ENCODE measurements at places on chromosomes 4 and X.

- DNase-seq: no peak
Observed at GRCh38 chr4:15890246-15890829, 48.2 kb downstream of the FGFBP1 start.

DNA sequence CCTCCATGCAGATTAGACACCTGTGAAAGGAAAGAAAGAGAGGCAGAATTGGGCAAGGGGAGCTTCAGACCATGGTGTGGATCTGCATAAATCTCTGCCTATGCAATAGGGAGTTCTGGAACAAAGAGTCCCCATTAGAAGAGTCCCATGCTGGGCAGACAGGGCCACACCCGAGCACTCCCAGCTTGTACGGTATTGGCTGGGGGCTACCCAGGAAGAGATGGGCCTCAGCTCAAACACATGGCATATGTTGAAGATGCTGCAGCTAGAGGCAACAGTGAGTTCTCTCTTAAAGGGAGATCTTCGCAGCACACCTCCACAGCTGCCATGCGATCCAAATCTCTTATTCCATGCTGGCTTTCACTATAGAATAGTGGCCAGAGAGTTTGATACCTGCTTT is 24.7 kb downstream of the CCNG2 start:
- no peak for DNase-seq

- no peak for DNase-seq
Observed at GRCh38 chrX:100911731-100912130, 17.0 kb downstream of the XKRX start.

DNA sequence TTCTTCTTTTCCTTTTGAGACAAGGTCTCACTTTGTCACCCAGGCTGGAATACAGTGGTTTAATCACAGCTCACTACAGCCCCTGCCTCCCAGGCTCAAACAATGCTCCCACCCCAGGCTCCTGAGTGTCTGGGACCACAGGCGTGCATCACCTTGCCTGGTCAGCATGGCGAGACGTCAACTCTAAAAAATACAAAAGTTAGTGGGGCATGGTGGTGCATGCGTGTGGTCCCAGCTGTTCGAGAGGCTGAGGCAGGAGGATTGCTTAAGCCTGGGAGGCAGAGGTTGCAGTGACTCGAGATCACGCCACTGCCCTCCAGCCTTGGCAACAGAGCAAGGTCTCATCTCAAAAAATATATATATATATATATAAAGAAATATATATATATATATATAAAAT is 242.4 kb downstream of the SHOX start:
- no peak for DNase-seq

- DNase-seq: no peak
Observed at GRCh38 chr4:86055898-86056297, 304.0 kb downstream of the MAPK10 start.

Measured in activated naive CD4-positive, alpha-beta T cell treated with anti-CD3 and anti-CD28 coated beads, Interleukin-2, amount 50 U/mL, for 16 hours (primary cell).